ENCODE measurements at places on chromosomes 1 and 21.
A peak's percentile ranks its signal among the peaks of the same experiment; 100 is the strongest.

DNA sequence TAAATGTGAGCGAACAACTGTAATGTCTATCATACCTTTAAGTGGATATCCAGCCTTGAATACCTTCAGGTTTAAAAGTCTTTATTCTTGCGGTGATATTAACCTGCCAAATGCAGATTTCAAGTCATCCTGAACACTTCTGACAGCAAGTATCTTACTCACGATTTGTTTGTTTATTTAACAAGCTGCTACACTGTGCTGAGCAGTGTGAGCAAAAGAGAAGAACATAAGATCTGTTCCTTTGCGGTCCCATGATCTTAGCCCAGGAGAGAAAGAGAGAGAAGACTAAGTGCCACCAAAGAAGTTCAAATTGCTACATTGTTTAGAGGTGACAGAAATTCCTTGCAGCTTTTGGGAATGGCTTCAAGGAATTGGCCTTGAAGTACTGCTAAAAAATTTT is 9.5 kb upstream of the IL24 start:
- peak; percentile 71 for DNase-seq

- peak; percentile 92 for DNase-seq
Measured at GRCh38 chr1:155124503-155125463, 2.9 kb upstream of the EFNA1 start.

DNA sequence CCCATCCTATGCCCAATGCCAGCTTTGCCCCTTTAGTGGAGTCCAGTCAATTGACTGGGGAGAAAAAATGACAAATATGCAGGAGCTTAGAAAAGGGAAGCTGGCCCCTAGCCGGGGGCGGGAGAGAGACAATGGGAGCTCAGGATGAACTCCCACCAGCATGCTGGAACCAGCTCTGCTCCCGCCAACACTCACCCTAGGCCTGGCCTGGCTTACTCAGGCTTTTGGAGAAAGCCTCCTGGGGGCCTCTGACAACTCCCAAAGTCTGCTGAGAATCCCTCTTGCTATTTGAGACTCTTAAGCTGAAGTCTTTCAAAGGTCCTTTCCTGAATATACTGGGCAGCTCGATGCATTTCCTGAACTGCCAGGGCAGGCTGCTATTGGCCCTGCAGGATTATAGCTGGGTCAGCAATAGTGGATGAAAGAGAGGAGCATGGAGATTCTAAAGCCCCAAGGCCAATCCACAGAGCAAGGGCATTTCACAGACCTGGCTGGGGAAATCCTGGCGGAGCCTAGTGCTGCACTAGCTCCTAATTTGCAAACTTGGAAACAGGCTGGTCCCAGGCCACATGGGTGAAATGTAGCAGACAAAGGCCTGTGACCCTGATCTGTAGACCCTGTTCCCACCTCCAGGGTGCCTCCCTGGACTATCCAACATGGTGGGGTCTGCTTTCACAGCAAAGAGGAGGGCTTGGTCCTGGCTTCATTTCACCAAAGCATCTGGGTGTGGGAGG is 35.7 kb upstream of the CLSTN1 start:
- no peak for DNase-seq

DNA sequence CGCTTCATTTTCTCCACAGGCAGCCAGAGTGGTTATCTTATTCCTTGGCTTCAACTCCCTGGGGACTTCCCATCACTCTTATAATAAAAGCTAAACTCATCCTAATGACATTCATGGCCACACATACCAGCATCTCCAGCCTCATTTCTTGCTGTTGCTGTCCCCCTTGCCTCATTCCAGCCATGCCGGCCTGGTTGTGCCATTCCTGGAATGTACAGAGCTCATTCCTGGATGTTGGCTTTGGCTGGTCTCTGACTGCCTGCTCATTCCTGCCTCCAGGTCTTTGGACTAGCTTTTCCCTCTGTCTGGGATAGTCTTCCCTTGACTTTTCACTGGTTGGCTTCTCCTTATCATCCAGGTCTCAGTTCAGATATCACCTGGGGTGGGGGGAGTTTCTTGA is 2.4 kb upstream of the PEF1 start:
- DNase-seq: no peak

- DNase-seq: no peak
Measured at GRCh38 chr1:164895026-164895912, 336.3 kb downstream of the PBX1 start.

DNA sequence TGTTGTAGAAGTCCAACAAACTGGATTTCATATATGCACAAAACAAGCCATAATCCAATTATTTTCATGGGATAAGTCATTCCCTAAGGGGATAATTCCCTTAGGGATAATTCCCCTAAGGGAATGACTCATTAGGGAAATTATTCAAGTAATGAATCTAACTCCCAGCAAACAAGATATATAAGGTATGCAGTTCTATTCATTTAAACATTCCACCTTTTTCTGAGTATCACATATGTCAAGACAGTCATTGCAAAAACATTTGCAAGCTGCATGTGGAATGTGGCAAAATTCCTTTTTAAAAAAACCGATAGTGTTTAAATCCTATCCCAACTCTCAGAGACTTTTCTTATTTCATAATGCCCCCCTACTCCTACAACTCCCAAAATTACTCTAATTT is 131.2 kb downstream of the AKT3 start:
- DNase-seq: peak; percentile 34

DNA sequence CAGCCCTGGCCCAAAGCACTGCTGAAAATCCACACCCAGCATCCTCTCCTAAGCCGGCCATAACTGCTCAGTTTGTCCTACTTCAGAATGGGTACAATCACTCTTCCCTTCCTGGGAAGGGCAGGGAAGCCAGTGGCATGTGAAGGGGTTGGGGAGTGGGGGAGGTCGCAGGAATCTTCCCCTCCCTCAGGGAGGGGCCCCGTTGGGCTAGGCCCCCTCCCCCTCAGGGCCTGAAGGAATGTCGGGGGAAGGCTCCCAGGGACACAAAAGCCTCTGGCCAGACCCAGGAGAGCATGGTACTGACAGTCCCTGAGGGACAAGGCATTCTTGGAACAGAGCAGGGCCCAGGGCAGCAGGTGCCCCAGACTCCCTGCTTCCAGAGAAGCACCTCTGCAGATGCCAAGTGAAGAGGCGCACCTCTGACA is 1.2 kb downstream of the ELOVL1 start:
- peak; percentile 51 for DNase-seq

DNA sequence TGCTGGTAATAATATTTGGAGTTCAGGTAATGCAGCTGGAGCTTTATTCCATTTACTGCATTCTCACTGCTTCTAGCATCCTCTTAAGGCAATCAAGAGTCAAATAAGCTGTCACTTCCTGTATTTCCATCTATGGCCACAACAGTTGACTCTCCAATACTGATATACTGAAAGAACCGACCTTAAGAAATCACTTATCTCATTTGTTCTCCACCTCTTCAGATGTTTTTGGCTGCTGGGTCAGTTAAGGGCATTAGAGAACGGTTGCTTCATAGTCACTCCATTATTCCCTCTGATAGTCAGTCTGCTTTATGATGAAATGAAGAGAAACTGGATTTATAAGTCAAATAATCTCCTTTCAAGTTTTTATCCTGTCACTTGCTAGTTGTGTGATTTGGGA is 14.2 kb upstream of the RGS4 start:
- DNase-seq: no peak

GRCh38 chr21:31707499-31707898 is 24.4 kb downstream of the SCAF4 start:
- peak; percentile 15 for DNase-seq

- no peak for DNase-seq
Measured at GRCh38 chr1:71987181-71987580, 295.2 kb downstream of the NEGR1 start.

GRCh38 chr1:248288391-248288790 is 10.6 kb upstream of the OR2T33 start:
- no peak for DNase-seq

DNA sequence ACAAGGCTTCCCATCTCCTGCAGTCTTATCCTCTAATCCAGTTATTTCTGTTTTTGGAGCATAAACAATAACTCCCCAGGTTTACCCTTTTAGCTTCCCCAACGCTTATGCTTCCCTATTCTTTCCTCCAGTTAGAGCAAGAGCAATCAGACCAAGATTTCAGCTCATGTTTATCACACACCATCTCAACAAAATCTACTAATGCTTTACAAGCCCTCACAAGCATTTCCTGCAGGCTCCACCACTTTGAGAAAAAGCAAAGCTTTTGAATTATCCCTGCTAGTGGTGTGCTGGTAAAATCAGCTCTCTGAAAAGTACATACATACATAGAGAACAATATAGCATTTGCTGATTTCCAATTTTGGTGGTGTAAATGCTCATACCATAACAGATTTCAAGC is 92.9 kb downstream of the EDEM3 start:
- no peak for DNase-seq

- DNase-seq: no peak
Measured at GRCh38 chr1:33314416-33314815, 6.5 kb downstream of the A3GALT2 start.

DNA sequence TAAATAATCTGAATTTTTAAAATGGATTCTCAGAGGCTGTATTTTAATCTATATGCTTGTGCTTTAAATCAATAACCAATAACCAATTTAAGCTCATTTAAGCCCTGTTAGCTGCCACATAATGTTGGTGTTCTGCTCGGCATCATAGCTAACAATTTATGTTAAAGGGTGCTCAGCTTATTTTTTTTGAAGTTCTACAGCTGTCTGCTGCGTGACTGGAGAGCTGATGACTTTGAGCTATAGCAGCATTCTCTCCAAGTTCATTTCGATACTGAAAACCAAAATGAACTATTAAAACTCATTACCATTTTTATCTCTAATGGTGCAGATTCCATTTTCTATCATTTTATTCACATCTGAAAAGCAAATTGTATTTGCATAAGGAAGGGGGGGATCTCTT is 357.8 kb downstream of the AJAP1 start:
- no peak for DNase-seq

- no peak for DNase-seq
Measured at GRCh38 chr1:117709249-117709691, 103.4 kb downstream of the TENT5C start.

DNA sequence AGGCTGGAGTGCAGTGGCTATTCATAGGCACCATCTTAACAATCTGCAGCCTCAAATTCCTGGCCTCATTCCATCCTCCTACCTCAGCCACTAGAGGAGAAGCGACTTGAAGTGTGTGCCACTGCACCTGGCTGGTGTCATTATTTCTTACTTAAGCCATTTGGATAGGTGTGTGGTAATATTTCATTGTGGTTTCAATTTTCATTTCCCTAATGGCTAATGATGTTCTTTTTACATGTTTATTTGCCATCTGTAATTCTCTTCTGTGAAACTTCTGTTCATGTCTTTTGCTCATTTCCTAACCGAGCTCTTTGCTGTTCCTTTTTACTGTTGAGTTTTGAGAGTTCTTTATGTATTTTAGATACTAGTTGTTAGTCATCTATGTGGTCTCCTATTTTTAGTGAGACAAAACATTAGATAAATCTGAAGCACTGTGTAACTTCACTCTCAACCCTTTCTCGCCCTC is 66.8 kb downstream of the SLC27A3 start:
- DNase-seq: no peak

DNA sequence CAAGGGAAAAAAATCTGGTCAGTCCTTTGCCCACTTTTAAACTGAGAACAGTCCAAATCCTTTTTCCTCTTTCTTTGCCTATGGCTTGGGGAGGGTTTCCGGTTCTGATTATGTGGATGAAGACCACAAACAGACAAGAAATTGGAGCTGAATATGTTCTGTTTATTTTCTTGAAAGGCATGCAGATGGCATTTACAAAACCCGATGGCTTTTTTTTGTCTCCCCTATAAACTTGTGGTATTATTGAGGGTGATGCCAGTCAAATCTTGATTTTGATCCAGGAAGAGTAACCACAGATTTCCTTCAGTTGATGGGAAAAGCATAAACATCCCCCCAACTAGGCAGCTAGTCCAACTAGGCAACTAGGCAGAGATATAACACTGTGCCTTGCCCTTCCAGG is 38.9 kb downstream of the PLPP3 start:
- DNase-seq: no peak

Data from epithelial cell of esophagus (primary cell).